Activated naive CD4-positive, alpha-beta T cell treated with anti-CD3 and anti-CD28 coated beads, Interleukin-2, amount 10 ng/mL, durations not matched to agents 5 hours and 36 hours (primary cell): ENCODE measurements at places on chromosomes 2 and 18. TPM values are rescaled to one million over a fixed set of nuclear protein-coding genes. Genes with fewer than 3 reads are reported as not detected.

Gene MEP1B
- total RNA-seq, result not detected

Gene COL5A2
- 1.1 TPM for total RNA-seq

Gene MROH2A
- total RNA-seq, result not detected

Gene LAMA1
- not detected for total RNA-seq

Gene CCDC68
- not detected for total RNA-seq

Gene MERTK
- total RNA-seq, result 0.14 TPM

Gene TMEM247
- not detected for total RNA-seq

Gene HOXD4
- total RNA-seq, result not detected

Gene SIX2
- total RNA-seq, result not detected

Gene MAT2A
- total RNA-seq, result 243 TPM

Gene NYAP2
- total RNA-seq, result not detected
